ENCODE measurements at places on chromosomes 6 and 20. TPM values are rescaled to one million over a fixed set of nuclear protein-coding genes. Genes with fewer than 3 reads are reported as not detected.

HEY2 gene
- 0.22 TPM for total RNA-seq

TMX4 gene
- total RNA-seq, result 119 TPM

MAK gene
- 0.18 TPM for total RNA-seq

LYRM2 gene
- total RNA-seq, result 33.3 TPM

PNLDC1 gene
- not detected for total RNA-seq

SEL1L2 gene
- not detected for total RNA-seq

CRYBG1 gene
- total RNA-seq, result not detected

BPIFB4 gene
- total RNA-seq, result 3.9 TPM

FRS3 gene
- 2.6 TPM for total RNA-seq

ADGB gene
- total RNA-seq, result 0.43 TPM

PSORS1C2 gene
- total RNA-seq, result not detected
